ENCODE measurements at places on chromosomes 12 and 14.

- DNase-seq: no peak
These were observed 3.4 kb upstream of the FBXO34 start for GRCh38 chr14:55267820-55268219.

GRCh38 chr14:91164676-91165075, 50.8 kb downstream of the DGLUCY start:
- DNase-seq: peak; percentile 81

GRCh38 chr14:47511829-47512228, 163.6 kb downstream of the MDGA2 start:
- DNase-seq: no peak

GRCh38 chr12:54415221-54415929, 3.7 kb downstream of the ITGA5 start:
- no peak for DNase-seq

GRCh38 chr12:128991716-128992115, 138.4 kb downstream of the GLT1D1 start:
- DNase-seq: no peak

DNA sequence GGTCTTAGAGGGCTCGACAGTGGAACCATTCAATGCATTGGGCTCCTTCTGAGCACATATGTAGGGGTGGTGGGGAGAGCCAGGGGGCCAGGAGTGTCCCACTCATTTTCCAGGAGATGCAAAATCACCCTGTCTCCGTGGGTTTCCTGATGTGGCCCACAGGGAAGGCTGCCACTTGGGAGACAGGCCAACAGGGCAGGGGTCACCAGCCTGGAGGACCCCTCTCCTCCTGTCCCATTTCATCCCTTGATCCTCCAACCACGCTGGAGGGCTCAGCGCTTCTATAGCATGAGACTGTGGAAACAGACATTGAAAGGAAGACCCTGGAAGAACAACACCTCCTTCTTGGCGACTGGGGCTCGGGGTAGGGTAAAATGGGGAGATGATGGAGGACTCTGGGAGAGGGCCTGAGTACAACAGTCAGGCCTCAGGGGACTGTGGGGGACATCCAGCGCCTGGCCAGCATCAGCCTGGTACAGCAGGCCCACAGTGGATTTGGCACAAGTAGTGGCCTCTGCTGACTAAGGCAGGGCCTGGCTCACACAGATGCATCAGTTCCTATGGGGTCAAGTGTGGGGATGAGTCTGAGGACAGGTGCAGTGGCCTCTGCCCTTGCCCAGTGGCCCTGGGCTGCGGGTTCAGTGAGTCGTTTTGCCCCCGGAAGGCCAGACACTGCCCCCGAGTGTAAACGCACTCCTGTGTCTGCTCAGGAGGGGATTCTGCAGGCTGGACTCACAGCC, 68.0 kb downstream of the PRIMA1 start:
- peak; percentile 18 for DNase-seq

DNA sequence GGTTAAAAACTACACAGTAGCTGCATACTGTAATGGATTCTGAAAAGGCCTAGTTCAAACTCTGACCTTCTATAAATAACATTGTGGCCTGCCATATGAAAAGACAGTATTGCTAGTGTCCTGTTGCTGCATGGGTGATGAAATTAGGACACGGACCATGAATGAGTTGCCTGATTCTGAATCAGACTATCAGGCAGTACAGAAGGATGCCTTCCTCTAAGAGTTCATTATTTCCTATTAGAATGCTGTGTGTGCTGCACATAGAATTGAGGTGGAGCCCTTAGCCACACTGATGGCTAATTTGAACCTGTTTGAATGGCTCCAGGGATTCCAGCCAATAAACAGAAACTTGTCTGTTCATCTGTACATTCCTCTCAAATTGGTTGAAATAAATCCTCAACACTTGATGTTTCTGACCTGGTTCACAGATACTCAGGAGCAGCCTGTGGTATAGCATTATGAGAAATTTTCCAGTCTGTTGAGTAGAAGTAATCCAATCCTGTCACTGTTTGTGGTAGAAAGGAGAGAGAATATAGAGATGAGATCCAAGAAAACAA, 483.2 kb downstream of the APAF1 start:
- no peak for DNase-seq

DNA sequence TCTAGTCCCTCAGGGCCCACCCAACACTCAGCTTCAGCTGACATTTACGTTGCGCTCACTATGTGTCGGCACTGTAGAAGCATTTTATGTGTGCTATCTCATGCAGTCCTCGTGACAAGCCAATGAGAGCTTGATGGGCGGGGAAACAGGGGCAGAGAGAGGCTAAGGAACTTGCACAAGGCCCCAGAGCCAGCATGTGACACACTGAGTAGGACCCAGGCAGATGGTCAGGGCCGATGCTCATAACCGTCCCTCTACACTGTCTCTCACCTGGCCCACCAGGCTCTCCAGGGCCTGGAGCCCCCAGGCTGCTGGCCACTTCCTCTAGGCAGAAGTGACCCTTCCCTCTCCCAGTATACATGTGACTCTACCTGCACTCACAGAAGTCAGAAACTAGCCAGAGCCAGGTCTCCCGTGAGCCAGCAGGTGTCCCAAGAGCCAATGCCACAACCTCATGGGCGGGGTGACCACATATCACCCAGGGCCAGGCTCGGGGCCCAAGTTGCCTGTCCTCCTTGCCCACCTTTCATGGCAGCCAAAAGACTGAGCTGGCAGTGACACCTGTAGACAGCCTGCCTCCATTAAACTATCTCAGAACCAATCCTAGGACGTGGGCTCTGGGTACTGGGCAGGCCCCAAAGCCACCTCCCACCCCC, 38.3 kb downstream of the TTC7B start:
- DNase-seq: peak; percentile 37

GRCh38 chr14:89228921-89229639, 188.0 kb downstream of the FOXN3 start:
- DNase-seq: no peak

- no peak for DNase-seq
These were observed 10.6 kb downstream of the SAMD4A start for GRCh38 chr14:54577494-54577893.

DNA sequence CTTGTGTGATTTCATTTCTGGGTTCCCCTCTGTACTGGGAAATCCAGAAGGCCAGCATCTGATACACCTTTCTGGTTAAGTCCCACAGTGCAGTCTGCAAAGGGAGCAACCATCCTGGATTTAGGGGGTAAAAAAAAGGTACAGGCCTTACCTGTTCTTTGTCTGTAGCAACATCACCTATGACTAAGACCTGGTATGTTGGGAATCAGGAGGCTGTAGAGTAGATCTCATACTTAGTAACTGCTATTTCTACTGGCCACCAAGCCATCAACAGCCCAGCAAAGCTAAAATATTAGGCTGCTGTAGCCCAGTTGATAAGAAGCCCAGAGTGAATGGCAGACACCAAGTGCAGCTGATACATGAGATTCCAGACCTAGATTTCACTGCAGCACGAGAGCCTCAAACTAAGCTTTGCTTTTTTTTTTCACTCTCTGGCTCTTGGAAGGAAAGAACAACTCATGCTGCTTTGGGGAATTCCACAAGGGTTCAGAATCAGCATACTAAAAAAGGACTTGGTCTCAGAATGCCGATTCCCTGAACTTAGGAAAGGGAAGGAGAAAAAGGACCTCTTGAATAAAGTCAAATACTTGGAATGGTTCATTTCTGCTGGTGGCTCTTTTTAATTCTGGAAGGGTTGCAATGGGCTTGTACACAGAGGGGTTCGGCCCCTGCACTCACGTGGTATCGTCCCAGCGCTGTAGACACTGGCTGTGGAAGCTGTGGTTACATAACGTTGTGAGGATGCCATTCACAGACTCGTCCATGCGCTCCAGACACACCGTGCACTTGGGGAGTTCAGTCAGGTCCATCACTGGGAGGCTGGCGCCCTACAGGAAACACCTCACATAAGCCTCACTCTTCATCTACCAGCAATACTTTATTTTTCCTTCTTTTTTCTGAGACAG, 20.5 kb downstream of the BRAP start:
- DNase-seq: no peak

DNA sequence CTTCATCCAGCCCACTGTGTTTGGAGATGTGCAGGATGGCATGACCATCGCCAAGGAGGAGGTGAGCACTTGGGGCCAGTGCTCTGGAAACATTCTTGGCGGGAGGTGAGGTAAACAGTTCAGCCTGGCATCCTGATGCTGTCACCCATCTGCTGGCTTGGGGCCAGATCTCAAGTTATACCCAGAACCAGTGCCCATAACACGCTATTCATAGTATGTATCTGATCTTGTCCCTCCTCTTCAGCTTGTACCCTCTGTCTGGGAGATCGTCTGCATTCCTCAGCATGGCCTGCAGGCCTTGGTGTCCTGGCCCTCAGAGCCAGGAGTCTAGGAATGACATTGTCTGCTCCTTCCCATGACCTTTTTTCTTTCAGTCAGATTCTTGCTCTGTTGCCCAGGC, 31.4 kb downstream of the ALDH2 start:
- no peak for DNase-seq

DNA sequence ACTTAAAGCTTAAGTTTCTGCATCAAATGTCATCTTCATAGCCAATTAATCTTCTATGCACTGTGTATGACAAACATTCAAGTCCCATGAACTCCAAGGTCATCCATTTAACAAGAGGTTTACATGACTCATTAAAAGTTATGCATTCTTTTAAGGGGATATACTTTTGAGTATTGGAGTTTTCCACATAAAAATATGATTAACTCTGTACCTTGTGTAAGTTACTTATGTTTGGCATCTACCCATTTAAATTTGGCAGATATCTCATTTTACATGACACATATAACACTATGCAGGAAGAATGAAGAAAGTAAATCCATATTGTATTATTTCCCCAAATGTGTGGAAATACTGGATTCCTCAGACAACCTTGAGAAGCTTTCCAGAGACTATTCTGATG, 240.2 kb downstream of the PAX9 start:
- DNase-seq: no peak

DNA sequence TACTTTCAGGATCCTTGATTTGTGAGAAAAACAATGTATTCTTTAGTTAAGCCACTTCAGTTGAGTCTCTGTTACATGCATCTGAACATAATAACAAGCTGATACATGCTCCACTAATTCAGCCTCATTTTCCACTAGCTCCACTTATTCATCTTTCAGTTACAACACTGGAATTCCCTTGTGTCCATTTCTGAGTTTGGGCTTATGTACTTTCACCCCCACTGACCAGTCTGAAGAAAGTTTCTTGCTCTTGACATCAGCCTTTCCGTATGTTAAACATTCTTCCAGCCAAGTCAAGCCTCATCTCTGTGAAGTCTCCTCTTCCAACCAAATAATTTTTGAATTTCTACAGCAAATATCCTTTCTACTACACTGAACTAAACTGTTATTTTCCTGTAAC, 592.5 kb upstream of the NOVA1 start:
- DNase-seq: no peak

- DNase-seq: peak; percentile 61
These were observed 15.1 kb downstream of the NUAK1 start for GRCh38 chr12:106123551-106124081.

DNA sequence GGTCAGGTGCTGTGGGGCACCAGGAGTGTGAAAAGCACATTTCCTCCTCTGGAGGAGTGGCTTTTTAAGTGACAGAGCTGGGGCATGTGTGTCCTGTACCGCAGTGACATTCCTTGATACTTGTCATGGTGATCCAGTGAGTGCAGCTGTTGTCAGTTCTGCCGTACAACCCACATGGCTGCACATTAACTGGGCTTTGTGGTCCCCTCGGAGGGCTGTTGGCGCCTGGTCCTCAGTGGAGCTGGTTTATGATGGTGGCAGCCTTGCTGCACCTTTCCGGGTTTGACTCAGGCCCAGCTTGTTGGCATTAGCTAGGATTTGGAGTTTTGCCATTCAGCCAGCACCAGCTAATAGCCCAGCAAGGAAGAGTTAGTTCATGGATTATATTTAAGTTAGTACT, 77.0 kb downstream of the SLC25A47 start:
- no peak for DNase-seq

GRCh38 chr12:110639336-110640141, 25.6 kb downstream of the TCTN1 start:
- no peak for DNase-seq

DNA sequence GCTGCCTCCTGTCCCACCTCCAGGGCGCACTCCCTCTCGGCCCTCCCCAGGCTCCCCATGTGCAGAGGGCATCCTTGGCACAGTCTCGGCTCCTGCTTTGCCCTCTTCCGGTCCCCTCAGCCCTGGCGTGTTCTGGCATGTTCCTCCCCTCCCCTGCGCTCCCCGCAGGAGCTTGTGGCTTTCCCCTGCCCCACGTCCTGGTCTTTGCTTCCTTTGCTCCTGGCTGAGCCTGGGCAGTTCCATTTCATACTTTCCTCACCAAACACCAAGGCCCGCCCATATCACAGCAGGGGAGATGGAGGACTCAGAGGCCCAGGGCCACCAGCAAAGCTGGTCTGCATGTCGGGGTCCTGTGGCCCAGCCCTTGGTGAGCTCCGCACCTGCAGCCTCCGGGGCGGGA, 56.0 kb downstream of the FBRSL1 start:
- DNase-seq: peak; percentile 68

DNA sequence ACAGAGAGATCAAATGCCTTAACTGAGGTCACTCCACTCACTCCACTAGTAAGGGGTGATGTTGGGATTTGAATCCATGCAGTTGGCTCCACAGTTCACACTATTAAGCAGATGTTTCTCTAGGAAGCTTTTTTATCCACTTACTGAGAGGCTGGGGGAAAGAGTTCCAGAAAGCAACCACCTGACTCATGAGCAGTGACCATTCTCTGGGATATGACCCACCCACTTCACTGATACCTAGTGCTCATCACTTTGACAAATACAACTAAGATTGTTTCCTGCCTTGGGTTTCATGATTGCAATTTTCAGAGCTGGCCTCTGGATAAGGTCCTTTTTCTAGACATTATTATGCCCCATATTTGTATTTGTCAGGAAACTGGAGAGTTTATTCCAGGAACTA, 152.1 kb upstream of the PLEKHG7 start:
- no peak for DNase-seq

DNA sequence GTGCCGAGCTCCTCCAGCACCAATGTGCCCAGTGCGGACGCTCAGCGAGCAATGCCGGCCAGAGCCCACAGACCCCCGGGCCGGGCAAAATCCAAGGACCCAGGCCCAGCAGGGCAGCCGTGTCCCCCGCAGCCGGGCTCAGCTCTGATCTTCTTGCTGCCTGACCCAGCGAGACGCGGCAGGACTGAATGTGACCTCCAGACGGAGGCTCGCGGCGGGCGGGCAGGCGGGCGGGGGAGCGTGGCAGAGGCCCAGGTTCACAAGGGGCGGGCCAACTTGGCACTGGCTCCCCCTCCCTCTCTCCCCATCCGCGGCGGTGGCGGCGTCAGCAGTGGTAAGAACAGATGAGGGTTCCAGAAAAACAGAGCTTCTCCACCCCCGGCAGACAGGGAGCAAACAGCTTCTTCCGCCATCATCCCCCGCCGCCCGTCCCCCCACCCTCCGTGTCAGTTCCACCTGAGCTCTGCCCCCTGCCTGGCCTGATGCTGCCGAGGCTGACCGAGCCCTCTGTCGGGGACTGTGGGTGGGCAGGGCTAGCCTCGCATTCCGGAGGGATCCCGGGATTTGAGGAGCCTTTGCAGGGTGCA, 94.3 kb downstream of the RFLNA start:
- peak; percentile 88 for DNase-seq

- no peak for DNase-seq
These were observed 102.0 kb downstream of the PRMT8 start for GRCh38 chr12:3592856-3593625.

GRCh38 chr12:50042693-50043092, 14.7 kb upstream of the ASIC1 start:
- no peak for DNase-seq

Measured in ureter (tissue), 1 donor.